Nucleus accumbens (tissue), 56 donors: ENCODE measurements at places on chromosomes 3 and 15.

GRCh38 chr3:187593451-187593850 lies 76.7 kb downstream of the SST start:
- no peak for DNase-seq

DNA sequence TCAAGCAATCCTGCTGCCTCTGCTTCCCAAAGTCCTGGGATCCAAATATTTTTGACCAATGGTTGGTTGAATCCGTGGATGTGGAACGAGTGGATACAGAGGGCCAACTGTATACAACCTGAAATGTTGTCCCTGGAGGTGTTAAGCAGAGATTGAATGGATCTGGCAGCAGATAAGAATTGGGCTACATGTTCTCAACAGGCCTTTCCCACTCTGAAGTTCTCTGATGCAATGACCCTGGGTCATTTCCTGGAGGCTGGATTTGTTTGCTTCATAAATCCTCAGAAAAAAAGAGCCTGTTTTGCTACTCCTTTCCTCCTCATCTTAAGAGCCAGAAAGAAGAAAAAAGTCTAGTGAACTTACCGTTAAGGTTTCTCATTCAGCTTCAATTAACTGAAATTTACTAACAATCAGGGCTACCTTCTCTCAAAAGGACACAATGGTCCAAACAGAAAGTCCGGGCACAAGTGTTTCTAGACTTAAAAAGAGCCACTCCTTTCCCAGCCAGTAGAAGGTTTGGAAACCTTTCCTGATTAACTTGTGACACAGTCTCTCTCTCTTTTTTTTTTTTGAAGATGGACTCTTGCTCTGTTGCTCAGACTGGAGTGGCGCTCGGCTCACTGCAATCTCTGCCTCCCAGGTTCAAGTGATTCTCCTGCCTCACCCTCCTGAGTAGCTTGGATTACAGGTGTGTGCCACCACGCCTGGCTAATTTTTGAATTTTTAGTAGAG lies 6.5 kb downstream of the ARHGEF3 start:
- DNase-seq = no peak

GRCh38 chr15:68330901-68331300 lies 53.4 kb downstream of the FEM1B start:
- DNase-seq = peak; percentile 32

DNA sequence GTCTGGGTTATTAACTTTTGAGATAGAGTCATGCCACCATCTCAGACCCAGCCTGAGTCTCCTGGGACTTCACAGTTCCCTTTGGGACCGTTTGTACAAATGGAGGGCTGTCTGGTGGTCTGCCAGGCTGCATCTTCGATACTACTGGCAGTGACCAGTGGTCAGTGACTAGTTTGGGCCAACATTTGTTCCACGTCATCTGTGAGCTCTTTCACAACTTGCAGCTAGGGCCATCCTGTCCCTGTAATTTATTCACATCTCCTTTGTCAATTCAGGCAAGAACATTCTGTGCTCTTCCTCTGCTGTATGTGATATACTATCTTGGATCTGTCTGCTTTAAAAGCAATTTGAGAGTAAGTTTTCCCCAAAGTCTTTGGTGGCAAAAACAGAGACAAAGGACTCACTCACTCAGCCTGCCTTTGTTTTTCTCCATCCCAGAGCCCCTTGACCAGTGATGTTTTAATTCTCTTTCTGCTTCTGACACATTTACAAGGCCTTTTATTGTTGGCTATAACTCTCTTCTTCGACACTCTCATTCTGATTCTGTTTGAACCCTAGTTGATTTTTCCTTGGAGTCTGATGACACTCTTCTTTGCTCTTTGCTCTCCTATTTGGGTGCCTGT lies 353.4 kb downstream of the EPHB1 start:
- DNase-seq = no peak

- DNase-seq = no peak
Observed at GRCh38 chr15:92690395-92690794, 34.8 kb upstream of the FAM174B start.

DNA sequence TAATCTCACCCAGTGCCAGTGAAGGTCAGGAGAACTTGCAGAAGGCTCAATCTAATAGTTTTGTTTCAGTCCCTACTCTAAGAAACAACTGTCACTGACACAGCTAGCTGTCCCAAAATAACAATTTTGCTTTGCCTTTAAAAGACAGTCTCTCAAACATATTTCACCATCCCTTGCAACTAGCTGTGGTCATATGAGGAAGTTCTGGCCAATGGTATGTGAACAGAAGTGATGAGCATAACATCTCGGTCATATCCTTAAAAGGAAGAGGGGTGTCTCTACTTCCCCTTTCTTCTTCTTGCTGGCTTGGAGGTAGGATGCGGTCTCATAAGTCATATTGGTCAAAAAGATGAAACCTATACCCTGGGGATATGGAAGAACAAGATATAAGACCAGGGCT lies 198.1 kb downstream of the NEK10 start:
- no peak for DNase-seq

- DNase-seq = no peak
Observed at GRCh38 chr3:124007186-124007585, 15.3 kb upstream of the ROPN1 start.

DNA sequence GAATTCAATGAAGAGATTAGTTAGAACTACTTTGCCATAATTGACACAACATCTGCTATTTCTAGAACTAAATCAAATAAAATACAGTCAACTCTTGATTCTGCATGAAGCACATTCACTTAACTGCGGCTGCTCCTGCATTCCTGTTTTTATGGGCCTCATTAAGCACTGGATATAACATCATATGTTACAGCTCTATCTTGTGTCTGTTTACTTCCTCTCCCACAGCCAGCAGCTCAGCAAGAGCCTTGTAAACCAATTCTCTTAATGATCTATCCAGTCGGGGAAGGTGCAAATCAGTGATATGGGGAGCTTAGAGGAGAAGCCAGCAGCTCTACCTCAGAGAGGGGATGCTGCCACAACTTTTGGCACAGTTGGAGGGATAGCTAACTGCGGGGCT lies 329.2 kb downstream of the ARRDC4 start:
- DNase-seq = no peak

DNA sequence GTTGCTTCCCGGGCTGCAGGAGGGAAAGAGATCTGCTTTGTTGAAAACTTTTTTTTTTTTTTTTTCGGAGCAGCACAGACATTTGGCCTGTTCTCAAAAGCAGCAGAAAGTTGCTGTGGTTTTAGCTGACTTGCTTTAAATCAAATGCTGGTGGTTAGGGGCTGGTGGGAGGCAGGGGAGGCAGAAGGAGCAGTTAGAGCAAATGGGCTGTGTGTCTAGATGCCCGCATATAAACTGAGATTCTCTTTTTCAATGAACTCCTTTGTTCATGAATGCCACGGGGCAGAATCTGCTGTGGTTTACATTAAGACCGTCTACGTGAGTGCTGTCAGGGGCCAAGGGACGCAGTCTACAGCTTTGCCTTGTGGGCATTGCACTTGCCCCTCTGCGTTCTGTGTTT lies 95.9 kb downstream of the FLNB start:
- DNase-seq = no peak

- no peak for DNase-seq
Observed at GRCh38 chr3:177249203-177249602, 51.9 kb upstream of the TBL1XR1 start.

GRCh38 chr3:153768561-153769469 lies 352.4 kb upstream of the ARHGEF26 start:
- DNase-seq = no peak

- no peak for DNase-seq
Observed at GRCh38 chr3:107870943-107871638, 219.7 kb downstream of the CD47 start.

DNA sequence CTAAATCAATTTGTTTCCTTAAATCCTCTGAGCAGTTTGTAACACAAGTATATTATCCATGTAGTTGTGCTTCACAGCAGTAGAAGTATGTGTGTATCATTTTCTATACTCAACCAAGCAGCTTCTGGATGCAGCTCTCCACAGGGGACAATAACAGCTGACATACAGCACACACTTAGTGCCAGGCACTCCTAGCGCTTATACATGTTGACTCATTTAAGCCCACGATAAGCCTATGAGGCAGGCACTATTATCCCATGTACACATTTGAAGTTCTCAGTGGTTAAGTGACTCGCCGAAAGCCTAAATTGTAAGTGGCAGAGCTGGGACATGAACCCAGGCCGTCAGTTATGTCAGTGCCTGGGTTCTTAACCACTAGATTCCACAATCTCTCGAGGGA lies 20.3 kb upstream of the LPP start:
- DNase-seq = no peak

DNA sequence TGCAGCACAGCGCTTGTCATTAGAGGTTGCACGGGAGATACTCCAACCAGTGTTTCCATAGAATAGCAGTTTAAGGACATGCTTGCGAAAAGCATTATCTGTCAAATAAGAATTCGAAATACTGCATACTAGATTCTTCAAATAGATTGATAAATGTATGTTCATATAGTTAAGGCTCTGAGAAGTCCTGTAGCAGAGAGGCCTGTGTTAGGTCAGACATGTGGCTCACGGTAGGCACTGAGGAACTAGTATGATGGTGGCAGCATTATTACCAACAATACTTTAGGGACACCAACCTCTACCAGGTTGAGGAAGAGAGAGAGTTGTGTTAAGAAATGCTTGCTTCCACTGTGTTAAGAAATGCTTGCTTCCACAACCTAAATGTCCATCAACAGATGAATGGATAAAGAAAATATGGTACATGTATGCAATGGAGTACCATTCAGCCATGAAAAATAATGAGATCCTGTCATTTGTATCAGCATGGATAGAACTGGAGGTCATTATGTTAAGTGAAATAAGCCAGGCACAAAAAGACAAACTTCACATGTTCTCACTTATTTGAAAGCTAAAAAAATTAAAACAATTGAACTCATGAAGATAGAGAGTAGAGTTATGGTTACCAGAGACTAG lies 14.9 kb downstream of the MTMR14 start:
- DNase-seq = no peak

GRCh38 chr3:64342940-64343688 lies 117.8 kb upstream of the PRICKLE2 start:
- no peak for DNase-seq

DNA sequence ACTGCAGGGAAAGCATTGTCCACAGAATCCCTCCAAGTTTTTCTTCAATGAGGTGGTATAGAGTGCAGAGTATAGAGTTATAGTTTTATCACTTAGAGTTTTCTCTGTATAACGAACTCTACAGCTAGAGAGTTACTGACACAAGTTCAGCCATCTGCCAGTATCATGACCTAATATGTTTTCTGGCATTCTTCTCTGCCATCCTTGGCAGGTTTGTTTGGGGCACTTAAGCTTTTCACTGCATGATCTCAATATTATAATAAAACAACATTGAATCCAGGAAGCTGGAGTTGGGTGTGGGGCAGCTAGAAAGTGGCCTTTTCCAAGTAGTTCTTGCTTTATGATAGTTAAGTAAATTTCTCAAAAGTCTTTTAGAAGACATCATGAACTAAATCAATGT lies 743.5 kb upstream of the ARPP21 start:
- DNase-seq = no peak

- DNase-seq = no peak
Observed at GRCh38 chr15:64892847-64893403, 18.8 kb upstream of the ANKDD1A start.

DNA sequence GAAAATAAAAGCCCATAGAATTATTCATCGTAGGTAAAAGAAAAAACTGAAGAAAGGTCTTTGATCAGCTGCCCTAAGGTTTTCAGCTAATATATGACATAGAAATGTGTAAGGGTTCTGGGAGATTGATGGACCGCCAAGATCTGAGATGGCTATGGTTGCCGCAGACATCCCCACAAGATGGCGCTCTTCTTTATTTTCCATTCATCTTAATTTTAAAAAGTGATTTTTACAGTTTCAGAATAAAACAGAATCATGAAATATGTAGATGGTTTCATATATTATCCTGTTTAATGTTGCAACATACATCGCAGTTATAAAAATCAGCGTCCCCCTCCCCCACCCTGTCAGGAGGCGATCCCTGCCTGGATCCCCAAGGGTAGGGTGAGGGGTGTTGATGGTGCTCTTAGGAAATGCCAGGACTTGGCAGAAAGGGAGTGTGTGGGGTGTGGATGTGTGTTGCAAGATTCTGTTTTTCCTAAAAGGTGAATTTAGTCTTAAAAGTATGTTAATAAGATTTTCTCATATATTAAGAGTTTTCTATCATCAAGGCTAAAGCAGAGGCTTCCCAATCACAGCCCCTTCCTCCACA lies 68.8 kb downstream of the ANXA2 start:
- no peak for DNase-seq

DNA sequence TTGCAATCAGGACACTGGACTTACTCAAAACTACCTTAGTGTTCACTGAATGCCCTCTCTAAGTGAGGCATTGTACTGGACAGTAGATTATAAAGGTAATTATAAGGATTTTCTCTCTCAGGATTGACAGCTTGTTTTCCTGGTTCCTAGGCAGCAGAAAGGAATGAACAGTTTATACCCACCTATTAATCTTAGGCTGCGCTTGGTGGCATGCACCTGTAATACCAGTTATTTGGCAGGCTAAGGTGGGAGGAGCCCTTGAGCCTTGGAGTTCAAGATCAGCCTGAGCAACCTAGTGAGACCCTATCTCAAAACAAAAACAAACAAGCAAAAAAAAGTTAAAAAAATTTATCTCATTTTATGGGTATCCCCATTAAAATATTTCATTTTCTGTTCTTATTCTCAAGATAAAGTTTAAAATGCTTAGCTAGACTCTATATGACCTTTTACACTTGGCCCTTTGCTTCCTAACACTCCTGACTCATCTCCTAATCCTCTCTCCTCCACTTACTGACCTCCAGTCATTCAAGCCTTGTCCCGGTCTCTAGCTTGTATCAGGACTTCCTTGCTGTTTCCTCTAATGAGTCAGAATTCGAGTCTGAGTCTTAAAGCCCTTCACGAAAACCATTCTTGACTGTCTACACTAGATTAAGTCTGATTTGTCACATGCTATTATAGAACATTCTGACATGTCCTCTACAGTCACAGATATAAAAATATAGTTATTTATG lies 348.6 kb downstream of the NLGN1 start:
- no peak for DNase-seq

- no peak for DNase-seq
Observed at GRCh38 chr3:29345516-29346300, 64.8 kb downstream of the RBMS3 start.

DNA sequence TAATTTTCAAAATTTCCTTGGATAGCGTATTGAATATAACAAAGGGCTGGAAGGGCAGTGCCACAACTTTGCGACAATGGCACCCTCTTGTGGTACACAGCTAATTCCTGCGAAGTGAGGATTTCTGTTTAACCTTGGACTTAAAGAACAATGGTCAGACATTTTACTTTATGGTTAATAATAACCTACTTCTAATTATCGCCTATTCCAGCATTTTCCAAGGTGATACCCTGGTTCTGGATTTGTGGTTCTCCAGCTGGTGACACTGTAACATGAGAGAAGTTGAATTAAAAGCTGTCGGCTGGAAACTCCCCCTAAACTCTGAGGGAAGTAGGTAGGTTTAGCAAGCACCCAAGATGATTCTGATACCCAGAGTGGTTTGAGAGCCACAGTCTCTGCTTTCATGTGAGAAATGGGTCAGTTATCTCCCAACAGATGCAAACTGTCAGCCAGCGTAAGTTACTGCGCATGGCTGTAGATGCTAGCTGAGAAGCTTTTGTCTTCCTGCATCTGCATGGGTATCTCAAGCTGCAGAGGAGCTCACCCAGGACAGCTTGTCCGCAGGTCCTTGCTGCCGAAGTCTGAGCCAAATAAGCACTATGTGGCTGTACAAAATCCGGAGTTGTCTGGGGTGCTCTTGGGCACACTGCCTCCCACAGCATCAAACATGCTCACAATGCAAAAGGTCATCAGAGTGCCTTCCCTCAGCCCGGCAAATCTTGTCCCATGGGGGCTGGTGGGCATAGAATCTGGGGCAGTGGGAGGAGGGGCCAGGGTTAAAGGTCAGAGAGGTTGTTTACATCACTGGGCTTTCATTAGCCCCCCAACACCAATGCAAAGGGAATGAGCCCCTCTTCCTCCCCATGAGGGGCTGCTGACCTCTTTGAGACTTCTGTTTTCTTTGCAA lies 6.6 kb upstream of the CHSY1 start:
- peak; percentile 29 for DNase-seq
